ENCODE measurements at places on chromosomes 7 and 10. TPM values are rescaled to one million over a fixed set of nuclear protein-coding genes. Genes with fewer than 3 reads are reported as not detected.

Gene SPOCK2
- total RNA-seq, result 0.23 TPM

Gene BAMBI
- total RNA-seq, result 9.8 TPM

Gene TRIM50
- not detected for total RNA-seq

Gene TDRD1
- total RNA-seq, result not detected

Gene NPY4R2
- total RNA-seq, result 0.37 TPM

Gene CFAP43
- 0.18 TPM for total RNA-seq

Gene TMEM209
- 9.2 TPM for total RNA-seq

Gene PHTF2
- 27.6 TPM for total RNA-seq

Gene TFPI2
- 649 TPM for total RNA-seq

Gene AKR1B15
- not detected for total RNA-seq

Gene JAKMIP3
- total RNA-seq, result 0.32 TPM

Gene OR2A12
- not detected for total RNA-seq

Gene HOXA5
- 2.7 TPM for total RNA-seq

Gene TRUB1
- total RNA-seq, result 34.7 TPM

Gene OR6B1
- total RNA-seq, result not detected

Gene ZNF680
- 15.5 TPM for total RNA-seq

Gene GPR26
- not detected for total RNA-seq

Gene KEL
- not detected for total RNA-seq

Gene PITX3
- not detected for total RNA-seq

Gene CROT
- total RNA-seq, result 15.3 TPM

Gene RBP4
- 0.09 TPM for total RNA-seq

Gene GARIN1A
- total RNA-seq, result 1.5 TPM

Gene HOXA10
- total RNA-seq, result 13.7 TPM

Gene KCND2
- 0.18 TPM for total RNA-seq

Gene TMEM229A
- total RNA-seq, result not detected

Gene MYL10
- not detected for total RNA-seq

Gene RBM28
- total RNA-seq, result 19.0 TPM

Gene SFMBT2
- 0.14 TPM for total RNA-seq

Gene DENND2A
- total RNA-seq, result under 0.01 TPM

Gene HDAC9
- 3.3 TPM for total RNA-seq

Gene PAX4
- not detected for total RNA-seq

Gene SH2B2
- total RNA-seq, result 4.7 TPM

Gene DBNL
- total RNA-seq, result 125 TPM

Gene ARMC3
- not detected for total RNA-seq

Gene CUZD1
- 0.30 TPM for total RNA-seq

Gene SDK1
- total RNA-seq, result 0.46 TPM

Gene SMO
- total RNA-seq, result 28.8 TPM

Gene WIPF3
- not detected for total RNA-seq

Gene WDR37
- 16.3 TPM for total RNA-seq

Gene SPAG6
- not detected for total RNA-seq

Gene SSC4D
- 0.59 TPM for total RNA-seq

Gene EEPD1
- total RNA-seq, result 1.5 TPM

Gene DGKB
- 0.59 TPM for total RNA-seq

Gene ATOH7
- total RNA-seq, result not detected

Gene CYP3A5
- 0.30 TPM for total RNA-seq

Data from smooth muscle cell of the umbilical artery (primary cell).